Fibroblast of skin of right quadriceps (primary cell): ENCODE measurements at places on chromosomes 2 and 18.
A peak's percentile ranks its signal among the peaks of the same experiment; 100 is the strongest.

GRCh38 chr2:127166231-127166860, 53.8 kb downstream of the CYP27C1 start:
- no peak for DNase-seq

GRCh38 chr2:189803431-189803830, 19.2 kb downstream of the PMS1 start:
- no peak for DNase-seq

- peak; percentile 95 for DNase-seq
Measured at GRCh38 chr2:29627279-29627711, 294.1 kb downstream of the ALK start.

DNA sequence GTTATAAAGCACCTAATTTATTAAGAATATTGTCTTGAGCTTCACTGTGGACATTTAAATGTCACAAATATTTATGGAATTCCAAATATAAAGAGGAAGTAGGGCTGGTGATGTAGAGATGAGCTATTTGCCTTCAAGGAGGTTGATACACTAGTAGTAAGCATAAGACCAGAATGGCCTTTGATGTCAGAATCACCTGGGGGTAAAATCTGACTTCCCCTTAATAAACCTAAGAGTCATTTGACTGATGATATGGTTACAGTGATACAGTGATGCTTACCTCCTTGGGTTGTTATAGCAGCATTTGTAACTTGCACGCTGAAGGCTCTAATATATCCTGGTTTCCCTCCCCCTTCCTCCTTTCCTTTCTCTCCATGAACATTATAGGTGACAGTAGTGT, 143.7 kb downstream of the CERS6 start:
- no peak for DNase-seq

GRCh38 chr2:176405477-176405876, 136.2 kb downstream of the MTX2 start:
- DNase-seq: no peak

- DNase-seq: no peak
Measured at GRCh38 chr2:209988010-209988409, 14.4 kb upstream of the RPE start.

DNA sequence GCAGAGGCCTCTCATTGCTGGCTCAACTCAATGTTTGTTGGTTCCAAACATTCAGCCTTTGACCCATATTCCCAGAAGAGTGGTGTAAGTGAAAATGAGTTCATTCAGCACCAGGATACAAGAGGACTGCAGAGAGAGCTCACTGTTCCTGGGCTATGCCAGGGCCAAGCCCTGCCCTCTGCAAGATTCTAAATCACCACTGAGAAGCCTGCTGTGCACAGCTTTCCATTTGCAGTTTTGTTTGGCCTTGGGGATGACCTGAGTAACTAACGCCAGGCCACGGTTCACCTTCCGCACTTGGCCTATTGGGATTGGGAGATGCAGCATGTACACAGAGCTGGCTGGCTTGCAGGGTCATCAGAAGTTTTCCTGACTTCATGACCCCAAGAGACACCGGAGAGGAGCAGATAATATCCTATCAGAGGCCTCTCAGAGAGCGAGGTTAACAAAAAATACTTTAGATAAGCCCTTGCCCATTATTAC, 12.6 kb downstream of the GKN1 start:
- no peak for DNase-seq

GRCh38 chr2:13201924-13202323, 485.2 kb downstream of the TRIB2 start:
- DNase-seq: no peak

DNA sequence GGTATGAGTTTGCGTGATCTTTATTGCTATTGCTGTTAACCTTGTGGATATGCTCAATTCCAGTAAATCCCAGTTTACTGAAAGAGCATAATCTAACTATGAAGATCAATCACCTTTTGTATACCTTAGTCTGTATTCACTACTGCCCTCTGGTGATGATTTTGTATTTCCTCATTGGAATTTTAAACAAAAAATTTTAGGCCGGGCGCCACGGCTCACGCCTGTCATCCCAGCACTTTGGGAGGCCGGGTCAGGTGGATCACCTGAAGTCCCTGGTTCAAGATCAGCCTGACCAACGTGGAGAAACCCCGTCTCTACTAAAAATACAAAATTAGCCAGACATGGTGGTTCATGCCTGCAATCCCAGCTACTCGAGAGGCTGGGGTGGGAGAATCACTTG, 5.1 kb downstream of the COMMD1 start:
- no peak for DNase-seq

DNA sequence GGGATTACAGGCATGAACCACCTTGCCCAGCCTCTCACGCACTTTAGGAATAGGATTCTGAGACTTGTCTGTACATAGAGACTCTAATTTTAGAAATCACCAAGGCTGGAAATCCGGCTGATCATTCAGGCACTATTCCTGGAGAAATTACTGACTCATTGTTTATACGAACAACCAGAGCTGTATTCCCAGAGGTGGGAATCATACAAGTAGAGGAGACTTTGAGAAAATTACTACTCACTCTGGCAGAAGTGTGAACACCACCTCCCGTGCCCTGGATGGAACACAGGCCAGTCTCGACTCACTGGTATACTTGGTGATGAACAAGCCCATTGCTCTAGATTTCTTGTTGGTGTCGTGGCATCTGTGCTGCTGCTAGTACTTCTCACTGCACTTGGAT, 5.8 kb upstream of the ADNP2 start:
- peak; percentile 70 for DNase-seq

GRCh38 chr18:31920277-31920676, 22.7 kb downstream of the TRAPPC8 start:
- no peak for DNase-seq

DNA sequence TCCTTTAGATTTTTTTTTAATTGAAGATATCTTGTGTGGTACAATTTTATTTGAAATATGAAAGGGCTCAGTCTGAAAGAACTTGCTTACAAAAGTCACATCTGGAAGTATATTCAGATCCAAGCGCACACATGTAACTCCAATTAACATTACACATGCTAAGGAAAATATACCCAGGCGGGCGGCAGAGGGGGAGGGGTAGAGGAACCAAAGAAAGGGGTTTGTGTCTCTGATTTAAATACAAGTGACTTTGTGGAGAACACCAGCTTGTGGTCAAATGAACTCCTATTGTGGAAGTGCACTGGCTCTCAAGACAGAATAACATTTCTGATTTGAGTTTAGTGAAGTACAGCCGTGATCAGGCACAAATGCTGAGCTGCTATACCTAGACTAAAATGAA, 280.2 kb upstream of the SOX11 start:
- DNase-seq: no peak

GRCh38 chr18:13220361-13220991, 1.9 kb downstream of the LDLRAD4 start:
- peak; percentile 8 for DNase-seq

DNA sequence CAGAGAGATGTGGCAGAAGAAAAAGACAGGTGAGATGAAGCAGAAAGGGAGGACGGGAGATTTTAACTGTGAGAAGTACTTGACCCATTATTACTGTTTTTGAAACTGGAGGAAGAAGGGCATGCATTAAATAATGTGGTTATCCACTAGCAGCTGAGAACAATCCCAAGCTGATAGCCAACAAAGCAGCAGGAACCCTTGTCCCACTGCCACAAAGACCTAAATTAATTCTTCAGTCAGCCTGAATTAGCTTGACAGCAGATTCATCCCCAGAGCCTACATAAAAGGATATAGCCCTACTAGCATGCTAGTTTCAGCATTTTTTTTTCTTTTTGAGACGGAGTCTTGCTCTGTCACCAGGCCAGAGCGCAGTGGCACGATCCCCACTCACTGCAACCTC, 19.5 kb upstream of the REG3A start:
- DNase-seq: no peak

DNA sequence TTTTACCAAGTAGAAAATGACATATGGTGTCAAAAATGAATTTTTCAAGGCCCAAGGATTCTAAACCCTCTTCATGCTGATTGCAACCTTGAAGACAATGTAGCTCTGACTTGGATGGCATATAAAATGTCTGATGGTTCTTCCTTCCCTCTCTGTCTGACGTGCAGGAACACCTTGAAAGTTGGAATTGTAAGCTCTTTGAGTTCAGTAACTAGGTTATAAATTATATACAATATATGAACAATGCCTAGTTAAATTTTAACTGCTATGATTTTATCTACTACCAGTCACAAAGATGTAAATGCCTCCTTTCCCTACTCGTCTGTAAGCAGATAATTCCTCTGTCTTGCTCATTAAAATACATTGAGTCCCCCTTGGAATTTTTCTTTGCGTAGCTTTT, 89.5 kb upstream of the TMEM17 start:
- DNase-seq: no peak

GRCh38 chr2:219619235-219619634, 8.2 kb upstream of the SLC4A3 start:
- no peak for DNase-seq

DNA sequence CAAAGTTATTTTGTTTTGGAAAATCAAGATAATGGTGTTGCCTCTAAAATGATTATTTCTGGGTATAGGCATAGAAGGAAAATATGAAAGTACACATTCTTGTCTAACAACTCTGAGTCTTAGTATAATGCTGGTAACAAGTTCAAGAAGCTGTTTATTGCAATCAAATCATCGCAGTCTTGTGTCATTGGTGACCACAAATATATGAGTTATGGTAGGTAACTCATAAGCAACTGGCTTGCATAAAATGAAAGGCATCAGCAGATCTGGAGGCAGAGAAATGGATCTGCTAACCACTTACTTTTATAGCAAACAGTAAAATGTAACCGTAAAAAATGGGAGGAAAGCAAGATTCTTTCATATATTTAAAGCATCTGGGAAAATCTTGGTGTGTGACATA, 156.2 kb upstream of the TCF4 start:
- DNase-seq: peak; percentile 68

GRCh38 chr2:177164584-177165052, 48.0 kb upstream of the HNRNPA3 start:
- DNase-seq: peak; percentile 83

DNA sequence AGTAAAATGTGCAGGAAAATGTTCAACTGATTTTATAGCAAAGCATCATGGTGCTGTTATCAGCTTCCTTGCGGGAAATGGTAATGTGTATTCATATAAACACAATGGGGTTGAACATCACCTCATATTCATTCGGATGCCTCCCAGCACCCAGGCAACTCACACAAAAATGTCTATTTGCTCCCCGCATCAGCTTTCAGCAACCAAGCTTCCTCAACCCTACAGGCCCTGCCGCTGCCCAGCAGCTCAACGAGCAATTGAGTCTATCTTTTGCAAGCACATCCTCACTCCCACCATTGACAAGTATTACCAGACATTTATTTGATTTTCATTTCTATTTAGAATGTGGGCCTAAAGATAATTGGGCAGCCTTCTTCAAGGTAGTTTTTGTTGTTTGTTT, 2161.4 kb upstream of the PIK3C3 start:
- no peak for DNase-seq

DNA sequence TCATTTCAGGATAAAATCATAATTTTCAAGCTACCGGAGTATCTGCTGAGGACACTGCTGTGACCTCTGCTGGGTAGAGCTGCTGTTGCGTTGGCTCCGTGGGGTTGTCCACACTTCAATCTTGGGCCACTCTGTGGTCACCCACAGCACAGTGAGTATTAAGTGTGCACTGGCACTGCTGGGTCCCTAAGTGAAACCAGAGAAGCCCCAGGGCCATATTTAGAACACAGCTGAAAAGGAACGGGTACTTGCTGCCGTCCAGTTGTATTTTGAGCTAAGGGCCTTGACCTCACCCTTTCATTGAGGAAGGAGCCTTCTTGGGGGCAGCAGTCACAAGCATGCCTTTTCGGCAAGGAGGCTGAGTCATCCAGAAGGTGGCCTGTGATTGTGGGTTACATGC, 10.1 kb downstream of the SLC9A4 start:
- no peak for DNase-seq

DNA sequence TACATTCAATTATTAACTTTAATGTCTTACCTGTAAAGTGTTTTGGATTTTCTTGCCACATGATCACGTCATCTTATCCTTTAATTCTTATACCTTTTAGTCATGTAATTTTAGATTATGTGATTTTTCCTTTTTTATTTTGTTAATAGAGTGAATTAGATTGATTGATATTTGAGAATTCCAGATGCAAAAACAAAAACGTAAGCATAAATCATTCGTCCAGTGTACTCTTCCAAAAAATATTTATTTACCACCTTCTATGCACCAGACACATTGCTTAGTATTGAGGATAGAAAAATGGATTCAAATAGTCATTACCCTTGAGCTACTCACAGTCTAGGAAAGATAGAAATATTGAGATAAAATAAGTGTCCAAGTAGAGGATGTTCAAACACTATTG, 249.6 kb downstream of the PDE11A start:
- DNase-seq: no peak

DNA sequence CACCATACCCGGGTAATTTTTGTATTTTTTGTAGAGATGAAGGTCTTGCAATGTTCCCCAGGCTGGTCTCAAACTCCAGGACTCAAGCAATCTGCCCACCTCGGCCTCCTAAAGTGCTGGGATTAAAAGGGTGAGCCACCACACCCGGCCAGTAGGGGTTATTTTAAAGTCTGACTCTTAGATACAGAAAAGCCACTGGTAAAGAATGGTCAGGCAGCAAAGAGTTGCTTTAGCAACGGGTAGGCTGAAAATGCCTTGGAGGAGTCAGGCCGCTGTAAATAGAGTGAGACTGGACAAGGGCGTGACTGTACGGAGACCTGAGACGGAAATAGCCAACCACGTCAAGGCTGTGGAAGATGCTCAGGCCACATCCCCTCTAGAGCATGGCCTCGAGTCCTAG, 54.2 kb downstream of the ACKR3 start:
- no peak for DNase-seq

GRCh38 chr2:180416627-180417026, 409.5 kb upstream of the CWC22 start:
- no peak for DNase-seq

DNA sequence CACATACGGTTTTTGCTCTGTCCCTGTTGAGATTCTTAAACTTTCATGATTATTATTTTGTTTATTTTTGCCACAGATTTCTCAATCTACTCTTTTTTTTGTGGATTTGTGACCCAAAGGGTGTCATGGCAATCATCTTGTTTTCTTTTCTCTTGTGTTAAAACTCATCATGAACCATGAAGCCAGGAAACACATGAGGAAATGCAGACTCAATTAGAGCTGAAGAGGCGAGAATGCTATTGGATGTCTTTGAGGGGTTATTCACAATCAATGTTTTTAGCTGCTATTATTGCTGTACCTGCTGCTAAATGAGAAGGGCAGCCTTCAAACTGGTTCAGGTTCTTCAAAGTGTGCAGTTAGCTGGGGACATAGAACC, 99.5 kb upstream of the MMADHC start:
- DNase-seq: no peak

- DNase-seq: peak; percentile 38
Measured at GRCh38 chr18:27599202-27599829, 414.2 kb upstream of the CHST9 start.

DNA sequence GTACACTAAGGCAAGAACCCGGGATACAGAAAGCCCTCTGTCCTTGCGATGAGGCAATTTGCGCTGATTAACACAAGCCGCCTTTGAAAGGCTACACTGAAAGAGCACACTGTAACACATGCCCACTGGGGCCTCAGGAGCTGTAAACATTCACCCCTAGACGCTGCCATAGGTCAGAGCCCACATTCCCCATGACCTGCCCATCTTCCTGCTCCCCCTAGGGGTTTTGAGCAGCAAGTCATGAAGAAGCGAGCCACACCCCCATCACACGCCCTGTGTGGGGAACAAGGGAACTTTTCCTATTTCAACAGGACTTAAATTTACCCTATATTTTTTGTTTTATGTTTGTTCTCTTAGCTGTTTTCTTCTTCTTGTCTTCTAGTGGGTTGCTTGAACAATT, 47.8 kb upstream of the SLC4A10 start:
- DNase-seq: peak; percentile 2

GRCh38 chr2:224405841-224406370, 4.0 kb upstream of the FAM124B start:
- peak; percentile 1 for DNase-seq
